ENCODE measurements at places on chromosomes 2 and 18.

DNA sequence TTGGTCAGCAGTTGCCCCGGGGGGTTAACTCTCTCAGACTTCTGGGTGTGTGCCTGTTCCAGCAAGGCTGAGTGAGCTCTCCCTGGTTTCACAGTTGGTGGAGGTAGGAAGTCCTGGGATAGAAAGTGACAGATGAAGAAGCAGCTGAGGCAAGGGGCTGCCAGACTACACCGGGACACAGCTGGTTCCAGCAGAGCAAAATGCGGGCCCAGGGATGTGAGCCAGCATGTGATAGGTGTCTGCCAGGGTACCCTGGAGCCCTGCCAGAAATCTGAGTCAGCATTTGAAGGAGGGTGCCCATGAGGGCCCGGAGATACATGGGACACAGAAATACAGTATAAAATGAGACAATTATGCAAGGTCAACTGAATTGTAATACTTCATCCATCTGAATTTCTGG is 79.3 kb upstream of the LGALSL start:
- no peak for DNase-seq

GRCh38 chr2:235749121-235749770 is 255.4 kb downstream of the AGAP1 start:
- DNase-seq, result no peak

GRCh38 chr2:214671319-214671885 is 138.1 kb downstream of the BARD1 start:
- no peak for DNase-seq

DNA sequence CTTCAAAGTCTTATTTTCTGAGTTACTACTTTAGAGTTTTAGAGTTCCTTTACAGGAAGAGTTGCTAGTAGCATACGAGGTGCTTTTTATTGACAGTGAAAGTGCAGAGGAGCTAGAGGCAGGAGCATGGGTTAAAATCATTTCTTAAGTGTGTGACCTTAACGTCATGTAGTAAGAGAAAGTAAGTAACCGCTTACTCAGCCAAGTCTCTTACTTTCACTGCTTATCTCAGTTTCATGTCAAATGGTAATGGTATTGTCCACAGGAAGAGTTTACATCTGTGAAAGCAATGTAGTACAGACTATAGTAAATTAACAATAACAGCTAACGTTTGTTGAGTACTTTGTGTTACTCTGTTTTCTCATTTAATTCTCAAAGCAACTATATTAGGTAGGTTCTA is 12.6 kb downstream of the NDUFAF7 start:
- no peak for DNase-seq

DNA sequence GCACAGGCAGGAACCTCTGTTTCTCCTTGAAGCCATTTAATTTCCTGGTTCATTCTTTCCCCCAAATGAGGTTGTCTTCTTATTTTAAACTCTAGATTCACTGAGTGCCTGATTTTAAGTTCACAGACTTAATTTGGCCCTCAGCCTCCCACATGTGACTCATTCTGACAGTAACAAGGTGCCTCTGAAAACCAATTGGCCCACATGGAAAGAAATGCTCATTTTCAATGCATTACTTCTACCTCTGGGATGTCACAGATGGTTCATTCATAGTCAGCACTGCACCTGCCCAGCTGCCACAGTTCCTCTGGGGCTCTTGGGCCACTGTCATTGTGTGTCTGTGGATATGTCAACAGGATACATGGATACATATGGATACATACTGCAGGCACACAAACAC is 140.4 kb upstream of the CAPN13 start:
- DNase-seq, result no peak

DNA sequence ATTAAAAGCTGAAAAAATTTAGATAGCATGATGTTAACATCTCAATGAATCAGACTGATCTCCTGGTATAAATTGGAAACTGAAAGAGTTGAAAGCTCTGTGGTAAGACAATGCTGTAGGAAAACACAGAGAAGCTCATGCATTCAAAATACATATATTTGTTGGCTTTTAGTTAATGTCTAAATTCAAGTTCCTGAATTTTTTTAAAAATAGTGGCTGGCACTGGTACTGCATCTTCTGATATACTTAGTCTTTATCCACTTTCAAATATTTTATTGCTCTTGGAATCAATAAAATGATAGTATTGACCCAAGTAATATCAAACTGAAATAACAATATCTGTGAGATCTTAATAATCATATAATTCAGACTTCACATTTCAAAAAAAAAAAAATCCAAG is 151.4 kb upstream of the FIGN start:
- DNase-seq, result no peak

- no peak for DNase-seq
These were observed 95.1 kb downstream of the SMAD7 start for GRCh38 chr18:48855422-48856377.

- no peak for DNase-seq
These were observed 34.0 kb downstream of the RDH14 start for GRCh38 chr2:18526429-18526828.

GRCh38 chr2:169005994-169006393 is 25.1 kb downstream of the ABCB11 start:
- DNase-seq, result no peak

DNA sequence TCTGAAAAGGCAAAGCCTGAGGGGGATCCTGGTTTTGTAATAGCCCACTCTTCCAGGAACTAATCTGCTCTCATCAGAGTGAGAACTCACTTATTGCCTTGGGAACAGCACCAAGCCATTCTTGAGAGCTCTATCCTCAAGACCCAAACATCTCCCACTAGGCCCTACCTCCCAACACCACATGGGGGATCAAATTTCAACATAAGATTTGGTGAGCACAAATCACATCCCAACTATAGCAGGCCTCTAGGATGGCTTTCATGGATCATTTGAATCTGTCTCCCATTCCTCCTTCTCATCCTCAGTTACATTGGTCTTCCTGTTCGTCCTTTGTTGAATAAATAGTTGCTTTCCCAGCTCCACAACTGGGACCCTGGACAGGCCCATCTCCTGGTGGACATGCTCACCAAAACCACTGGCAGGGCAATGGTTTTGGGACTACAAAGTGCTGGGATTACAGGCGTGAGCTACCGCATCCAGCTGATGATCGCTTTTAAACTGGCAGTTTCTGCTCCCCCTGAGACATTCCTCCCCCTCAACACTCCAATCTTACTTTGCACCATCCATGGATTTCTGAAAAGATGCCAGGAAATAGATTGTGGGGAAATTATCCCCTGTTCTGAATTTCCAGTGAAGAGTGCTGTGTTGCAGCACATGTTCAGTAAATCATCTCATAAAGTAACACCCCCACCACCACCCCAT is 42.6 kb downstream of the MCFD2 start:
- DNase-seq, result no peak

DNA sequence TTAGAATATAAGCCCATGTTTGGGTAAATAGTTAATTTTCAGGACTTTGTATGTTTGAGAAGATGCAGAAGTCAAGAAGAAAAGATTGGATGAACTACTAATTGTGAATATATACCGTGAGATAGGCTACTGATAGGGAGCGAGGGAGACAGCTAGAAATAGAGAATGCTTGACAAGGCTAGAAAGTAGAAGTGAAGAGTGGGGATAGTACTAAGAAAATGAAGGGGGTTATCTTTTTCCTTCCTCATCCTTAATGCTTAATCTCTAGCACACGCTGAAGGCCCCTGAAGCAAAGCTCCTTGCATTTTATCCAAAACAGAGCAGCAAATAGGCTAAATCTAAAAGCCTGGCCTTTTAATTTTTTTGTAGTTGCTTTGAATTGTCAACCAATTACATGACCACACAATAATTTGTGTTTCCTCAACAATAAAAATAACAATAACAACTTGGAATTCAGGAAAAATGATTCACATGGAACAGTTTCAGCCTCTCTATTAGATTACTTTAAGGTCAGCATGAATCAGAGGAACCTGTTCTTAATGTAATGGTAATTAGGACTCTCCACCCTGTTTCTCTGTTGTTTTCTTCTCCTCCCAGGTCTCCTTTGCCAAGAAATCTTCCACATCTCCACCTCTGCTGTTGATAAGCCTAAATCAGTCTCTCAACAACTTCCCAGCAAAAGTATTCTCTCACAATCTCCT is 1071.3 kb upstream of the ZEB2 start:
- no peak for DNase-seq

DNA sequence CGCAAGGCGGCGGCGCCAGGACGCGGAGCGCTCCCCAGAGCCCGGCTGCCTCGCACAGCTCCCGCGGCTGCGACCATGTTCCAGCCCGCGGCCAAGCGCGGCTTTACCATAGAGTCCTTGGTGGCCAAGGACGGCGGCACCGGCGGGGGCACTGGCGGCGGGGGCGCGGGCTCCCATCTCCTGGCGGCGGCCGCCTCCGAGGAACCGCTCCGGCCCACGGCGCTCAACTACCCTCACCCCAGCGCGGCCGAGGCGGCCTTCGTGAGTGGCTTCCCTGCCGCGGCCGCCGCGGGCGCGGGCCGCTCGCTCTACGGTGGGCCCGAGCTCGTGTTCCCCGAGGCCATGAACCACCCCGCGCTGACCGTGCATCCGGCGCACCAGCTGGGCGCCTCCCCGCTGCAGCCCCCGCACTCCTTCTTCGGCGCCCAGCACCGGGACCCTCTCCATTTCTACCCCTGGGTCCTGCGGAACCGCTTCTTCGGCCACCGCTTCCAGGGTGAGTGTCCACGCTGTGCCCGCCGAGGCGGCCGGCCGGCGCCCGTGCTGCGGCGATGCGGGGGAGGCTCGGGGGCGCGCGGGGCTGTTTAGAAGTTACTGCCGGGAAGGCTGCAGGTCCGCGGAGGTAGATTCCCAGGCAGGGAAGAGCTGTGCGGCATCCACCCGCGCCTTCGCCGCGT is 696 bp downstream of the EMX1 start:
- DNase-seq, result no peak

DNA sequence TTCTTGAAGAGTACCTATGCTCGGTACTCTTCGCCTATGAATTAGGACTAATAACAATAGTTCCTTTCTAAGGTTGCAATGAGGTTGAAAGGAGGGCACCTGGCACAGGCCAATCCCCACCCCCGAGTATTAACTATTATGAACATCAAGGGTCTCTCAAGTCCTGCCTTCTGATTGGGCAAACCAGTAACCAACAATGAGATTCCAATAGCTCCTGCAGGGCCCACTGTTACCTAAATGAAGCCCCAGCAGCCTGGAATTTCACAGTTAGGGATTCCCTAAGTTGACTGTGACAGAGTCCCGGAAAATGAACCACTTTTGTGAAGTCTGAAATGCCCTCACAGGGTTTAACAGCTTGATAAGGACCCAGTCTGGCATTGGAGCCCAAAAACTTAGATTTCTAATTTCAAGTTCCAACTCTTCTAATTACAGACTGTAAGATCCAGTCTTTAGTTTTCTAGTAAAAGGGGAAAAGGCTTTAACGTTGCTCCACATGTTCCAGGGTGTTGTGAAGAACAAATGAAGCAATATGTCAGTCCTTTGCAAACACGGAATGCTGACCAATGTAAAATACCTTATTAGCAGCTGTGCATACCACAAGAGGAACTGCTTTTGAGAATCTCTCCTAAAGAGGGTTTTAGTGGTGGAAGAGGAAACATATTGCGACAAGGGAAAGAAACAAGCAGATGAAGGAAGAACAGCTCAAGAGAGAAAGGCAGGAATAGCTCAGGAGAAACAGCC is 277.7 kb upstream of the MAP2 start:
- DNase-seq, result no peak

- DNase-seq, result no peak
These were observed 1038.2 kb upstream of the POU3F3 start for GRCh38 chr2:103815731-103816130.

DNA sequence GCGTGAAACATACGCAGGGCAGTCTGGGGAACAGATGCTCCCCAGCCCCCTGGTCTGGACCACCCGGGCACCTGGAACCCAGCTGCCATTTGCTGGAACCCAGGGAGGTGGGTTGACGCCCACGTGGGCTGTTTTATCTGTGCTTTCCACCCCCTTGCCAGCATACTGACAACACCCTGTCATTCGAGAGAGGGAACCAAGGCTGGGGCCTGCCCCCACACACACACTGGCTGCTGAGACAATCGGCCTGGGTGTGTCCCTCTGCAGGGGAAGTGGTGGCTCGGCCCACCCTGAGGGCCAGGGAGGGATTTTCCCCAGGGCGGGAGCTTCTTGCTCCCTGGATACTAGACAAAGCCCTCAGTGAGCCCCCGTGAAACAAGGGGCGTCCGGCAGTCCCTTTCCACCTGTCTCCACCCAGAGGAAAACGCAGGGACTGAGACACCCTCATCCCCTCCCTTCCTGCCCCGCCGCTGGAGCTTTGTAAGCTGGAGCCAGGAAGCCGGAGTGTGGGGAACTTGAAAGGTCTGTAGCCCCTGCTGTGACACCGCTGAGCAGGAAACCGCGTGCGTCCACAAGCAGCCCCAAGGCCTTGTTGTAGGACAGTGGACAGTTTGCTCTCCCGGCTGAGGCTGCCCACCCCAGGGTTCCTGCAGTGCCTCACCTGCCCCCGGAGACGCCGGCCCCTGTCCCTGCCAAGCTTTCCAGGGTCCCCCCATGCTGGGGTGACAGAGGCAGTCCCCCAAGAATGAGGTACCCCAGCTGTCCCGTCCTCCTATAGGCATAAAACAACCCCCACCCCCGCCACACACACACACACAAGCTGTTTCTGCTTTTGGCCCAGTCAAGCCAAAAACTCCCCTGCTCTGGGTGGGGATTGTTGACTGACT is 14.1 kb upstream of the KLF11 start:
- peak; percentile 82 for DNase-seq

DNA sequence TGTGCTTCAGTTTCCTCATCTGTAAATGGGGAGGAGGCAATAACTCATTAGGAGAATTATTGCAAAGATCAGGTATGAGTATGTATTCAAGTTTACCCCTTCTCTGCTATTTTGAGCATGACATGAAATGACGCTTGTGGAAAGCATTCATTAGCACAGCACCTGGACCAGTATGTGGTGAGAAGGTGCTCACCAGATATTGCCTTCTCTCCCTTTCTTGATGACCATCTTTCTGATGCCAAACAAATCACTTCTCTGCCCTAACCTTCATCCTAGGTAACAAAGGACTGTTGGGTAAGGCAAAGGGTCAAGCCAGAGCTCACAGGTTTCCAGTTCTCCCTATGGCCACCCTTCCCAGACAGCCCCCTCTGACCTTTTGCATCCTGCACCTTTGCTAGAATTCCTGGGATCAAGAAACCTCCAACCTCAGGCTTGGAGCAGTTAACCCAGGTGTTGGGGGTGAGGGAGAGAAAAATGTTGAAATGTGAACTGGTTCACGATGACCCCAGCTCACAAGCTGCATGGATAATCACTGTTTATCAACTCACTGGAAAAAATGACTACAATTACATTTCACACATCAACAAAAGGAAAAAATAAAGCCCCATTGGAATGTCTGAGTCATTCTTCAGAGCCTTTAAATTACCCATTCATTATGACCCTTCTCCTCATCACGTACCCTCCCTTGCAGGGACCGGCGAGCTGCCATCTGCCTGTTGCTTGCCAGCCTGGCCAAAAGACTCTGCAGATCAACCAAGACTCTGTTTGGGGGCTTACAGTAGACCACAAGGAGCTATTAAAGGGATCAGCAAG is 41.6 kb downstream of the LBH start:
- no peak for DNase-seq

GRCh38 chr2:200609028-200609614 is 23.3 kb downstream of the AOX1 start:
- no peak for DNase-seq

GRCh38 chr18:61765097-61765496 is 127.7 kb downstream of the RNF152 start:
- peak; percentile 83 for DNase-seq

GRCh38 chr2:64667535-64667934 is 13.8 kb upstream of the SERTAD2 start:
- DNase-seq, result no peak

- DNase-seq, result no peak
These were observed 288.2 kb upstream of the ST6GAL2 start for GRCh38 chr2:107174171-107174570.
